NCI-H187 treated with DMSO at 0.1 percent for 48 hours (cell line): ENCODE measurements at places on chromosomes 3 and 15.

DNA sequence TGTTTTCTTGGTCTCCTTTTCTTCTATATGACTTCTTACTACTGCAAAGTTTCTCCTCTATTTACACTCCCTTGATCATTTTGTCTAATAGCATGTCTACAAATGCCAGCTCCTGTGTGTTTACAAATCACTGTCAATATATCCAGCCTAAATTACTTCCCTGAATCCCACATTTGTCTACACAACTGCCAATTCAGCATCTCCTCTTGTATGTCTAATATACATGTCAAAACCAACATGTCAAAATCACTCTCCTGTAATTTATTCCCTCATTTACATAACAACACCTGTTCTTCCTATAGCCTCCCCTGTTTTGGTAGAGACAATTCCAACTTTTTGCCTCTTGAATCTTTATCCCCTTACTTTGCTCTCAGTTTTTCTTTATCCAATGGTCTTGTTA is 359.3 kb downstream of the PLOD2 start:
- DNase-seq: no peak

DNA sequence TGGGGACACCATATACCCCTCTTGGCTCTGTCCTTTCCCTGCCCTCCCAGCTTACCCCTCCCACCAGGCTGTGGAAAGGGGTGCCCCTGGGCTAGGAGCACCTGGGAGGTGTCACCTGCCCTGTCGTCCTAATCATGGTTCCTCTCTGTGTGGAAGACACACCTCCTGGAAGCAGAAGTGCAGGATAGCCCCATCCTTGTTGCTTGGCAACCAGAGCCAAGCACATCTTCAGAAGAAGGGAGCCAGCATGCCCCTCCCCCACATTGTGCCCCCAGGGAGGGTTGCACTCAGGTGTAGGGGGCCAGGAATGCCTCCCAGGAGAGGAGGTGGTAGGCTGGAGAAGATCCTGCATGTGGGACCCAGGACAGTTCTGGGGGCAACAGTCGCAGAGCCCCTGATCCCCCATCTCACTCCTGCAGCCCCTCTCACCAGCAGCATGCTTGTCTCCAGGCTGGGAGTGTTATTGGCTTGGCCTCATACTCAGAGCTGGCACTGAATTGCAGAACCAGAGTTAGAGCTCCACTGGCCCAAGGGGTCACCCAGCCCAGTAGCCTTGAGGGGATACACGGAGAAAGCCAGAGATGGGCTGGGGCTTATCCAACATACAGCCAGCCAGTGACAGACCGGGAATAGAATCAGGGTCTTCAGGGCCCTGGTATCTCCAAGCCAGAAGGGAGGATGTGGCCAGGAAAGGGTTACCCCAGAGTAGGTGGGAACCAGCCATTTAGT is 8.4 kb downstream of the RAB6B start:
- DNase-seq: no peak

DNA sequence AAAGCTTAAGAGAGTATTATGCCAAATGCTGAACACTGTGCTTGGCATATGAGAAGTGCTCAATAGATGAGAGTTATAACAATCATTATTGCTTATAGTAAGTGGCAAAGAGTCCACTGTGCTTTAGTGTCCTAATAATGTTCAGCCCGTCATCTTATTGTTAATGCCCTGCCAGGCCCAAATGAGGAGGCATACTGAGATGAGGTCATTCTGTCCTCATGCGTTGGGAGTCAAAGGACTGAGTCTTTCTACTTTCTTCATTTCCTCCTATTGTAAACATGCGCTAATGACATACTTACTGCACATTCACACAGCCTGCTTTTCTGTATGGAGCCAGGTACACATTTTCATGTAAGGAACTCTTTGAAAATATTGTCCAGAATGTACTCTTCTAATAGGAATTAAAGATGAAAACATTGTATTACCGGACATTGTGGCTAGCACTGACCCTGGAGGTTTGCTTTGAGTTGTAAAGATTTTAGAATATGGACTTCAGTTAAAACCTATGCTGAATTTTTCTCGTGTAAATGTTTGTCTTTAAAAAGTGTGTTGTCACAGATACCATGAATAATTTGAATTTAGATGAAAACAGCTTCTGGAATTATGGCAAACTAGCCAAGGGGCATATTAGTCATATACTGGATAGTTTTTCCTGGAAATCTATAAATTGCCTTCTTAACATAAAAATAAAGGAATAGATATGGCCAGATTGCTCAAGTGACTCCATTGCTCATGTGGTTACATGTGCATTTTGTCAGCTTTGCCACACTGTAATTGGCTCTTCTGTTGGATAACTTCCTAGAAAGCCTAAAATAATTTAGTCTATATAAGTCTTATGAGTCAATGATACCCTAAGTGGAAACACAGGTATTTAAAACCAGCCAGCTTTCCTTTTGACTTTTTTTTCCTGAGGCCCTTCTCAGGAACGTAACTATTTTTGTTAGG is 38.3 kb downstream of the KBTBD12 start:
- DNase-seq: no peak

DNA sequence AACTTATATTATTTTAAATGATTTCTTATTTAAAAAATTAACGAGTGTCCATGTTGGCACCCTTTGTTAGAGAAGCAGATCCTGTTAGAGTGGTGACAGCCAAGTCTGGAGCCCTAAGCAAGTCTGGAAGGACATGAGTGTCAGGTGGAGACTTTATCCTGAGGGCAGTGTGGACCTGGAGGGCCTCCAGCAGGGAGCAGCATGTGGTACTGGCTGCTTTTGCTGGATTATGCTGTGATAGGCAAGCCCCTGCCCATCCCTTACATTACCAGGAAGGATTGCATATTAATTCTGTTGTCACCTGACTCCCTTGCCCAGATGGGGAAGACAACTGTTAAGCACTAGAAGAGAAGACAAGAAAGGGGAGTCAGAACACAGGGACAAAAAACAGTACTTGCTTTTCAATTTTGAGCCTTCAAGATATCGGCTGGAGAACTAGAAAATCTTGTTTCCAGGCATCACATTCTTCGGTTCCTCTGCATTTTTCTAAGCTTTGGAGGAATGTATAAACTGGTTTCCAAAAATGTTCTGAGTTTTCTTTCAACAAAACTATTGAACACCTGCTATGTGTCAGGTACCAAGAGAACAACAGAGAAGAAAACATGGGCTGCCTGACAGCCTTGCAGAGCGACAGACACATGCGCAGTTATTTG is 22.7 kb downstream of the ZNF860 start:
- DNase-seq: no peak

- DNase-seq: no peak
Observed at GRCh38 chr15:56099311-56099710, 105.9 kb upstream of the NEDD4 start.

GRCh38 chr3:154794814-154795445 is 285.2 kb upstream of the MME start:
- no peak for DNase-seq

GRCh38 chr3:188268336-188268735 is 114.4 kb downstream of the LPP start:
- no peak for DNase-seq

GRCh38 chr15:27094235-27094634 is 123.3 kb downstream of the GABRG3 start:
- DNase-seq: no peak

DNA sequence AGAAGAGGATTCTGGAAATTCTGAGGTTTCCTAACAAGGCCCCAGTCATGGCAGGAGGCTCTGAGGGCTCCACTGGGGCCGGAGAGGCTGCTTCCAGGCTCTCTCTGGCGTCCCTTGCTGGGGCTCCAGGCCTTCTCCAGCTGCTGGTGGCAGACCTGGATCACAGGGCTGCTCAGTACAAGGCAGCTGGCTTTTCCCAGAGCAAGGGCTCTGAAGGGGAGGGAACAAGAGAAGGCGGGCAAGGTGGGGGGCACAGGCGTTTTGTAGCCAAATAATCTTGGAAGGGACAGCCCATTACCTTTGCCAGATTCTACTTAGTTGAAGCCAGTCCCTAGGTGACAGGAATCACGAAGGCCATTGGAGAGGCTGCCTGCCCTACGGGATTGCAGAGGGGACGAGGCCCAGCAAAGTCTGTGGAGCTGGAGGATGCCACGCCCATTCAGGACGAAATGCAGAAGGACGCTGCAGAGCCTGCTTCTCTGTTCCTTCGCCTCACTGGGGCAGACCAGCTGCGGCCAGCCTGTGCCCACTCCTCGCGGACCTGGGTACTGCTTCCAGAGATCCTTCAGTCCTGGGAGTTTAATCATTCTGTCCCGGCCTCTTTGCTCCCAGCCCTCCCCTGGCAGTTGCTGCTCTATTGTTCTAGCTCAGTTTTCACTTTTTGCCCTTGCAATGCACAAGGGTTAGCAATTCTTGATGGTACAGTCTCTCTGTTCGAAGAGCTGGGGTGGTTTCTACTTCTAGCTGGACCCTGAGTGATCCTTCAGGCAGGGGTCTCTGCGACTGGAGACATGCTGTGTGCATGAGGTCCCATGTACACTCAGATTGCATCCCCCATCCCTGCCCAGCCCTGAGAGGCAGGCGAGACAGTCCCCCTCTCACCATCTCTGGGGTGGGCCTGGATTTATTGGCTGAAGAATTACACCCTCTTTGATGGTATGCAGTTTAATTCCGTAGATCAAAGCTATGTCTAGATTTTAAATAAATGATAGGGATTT is 149.3 kb upstream of the MEF2A start:
- DNase-seq: no peak

DNA sequence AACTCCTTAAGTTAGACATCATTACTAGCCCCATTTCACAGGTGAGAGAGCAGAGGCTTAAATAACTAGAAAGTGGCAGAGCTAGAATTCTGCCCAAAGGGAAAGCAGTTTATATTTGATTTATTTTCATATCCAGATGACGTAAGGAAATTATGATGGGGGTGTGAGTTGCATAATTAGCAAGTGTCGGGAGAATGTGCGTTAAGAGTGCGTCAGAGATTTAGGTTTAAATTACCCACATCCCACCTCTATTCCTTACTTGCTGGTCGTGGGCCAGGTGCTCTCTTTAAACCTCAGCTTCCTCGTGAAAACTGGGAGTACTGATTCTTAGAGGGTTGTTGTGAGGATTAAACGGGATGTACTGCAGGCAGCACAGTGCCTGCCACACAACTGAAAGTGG is 32.3 kb downstream of the FSTL1 start:
- no peak for DNase-seq

DNA sequence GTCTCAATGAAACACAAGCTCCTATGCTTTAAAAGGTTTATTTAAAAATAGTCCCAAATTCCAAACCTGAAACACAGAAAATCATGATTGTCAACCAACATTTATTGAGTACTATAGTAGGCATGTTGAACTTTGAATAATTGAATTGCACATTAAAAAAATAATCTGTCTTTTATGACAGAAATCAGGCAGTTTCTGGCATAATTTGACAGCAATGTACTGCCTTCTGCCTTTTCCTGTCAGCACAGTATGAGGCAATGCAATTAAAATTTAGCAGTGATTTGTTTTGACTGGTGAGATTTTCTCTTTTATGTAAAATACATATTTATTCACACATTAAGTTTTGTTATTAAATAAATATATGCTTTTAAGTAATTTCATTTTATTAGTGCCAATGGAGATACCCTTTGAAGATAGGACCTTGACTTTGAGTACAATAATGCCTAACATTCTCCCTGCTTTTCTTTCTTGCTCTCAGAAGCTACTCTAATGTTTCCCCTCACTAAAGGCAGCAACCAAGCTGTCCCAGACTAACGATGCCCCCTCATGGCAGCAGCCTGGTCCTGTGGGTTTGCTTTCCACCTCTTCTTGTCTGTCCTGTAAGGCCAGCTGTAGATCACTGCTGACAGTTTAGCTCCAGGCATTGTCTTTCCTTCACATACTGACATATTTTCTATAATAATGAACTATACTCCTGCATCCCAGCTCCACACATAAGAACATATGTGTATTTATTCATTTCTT is 346.7 kb downstream of the IL20RB start:
- no peak for DNase-seq
